ENCODE measurements at places on chromosomes 2 and 18. TPM values are rescaled to one million over a fixed set of nuclear protein-coding genes. Genes with fewer than 3 reads are reported as not detected.
A peak's percentile ranks its signal among the peaks of the same experiment; 100 is the strongest.

DNA sequence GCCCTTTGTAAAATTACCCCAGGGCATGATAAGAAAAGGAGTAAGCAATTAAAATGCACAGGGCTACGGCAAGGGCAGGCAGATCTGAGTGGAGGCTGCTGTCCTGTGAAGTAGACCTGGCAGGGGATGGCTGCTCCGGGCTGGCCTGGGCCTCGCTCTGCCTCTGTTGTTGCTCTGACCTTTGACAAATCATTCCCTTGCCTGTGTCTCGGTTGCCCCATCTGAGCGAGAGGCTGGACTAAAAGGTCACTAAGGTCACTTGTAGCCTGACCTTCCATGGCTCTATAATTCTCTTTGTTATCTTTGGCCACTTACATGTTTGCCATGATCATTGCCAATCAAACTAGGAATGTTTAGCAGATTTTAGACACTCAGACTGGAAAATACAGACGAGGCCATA is 118.1 kb downstream of the KLHL29 start:
- no peak for DNase-seq

SPIRE1 gene
- total RNA-seq: 2.3 TPM

GPATCH11 gene
- 26.8 TPM for total RNA-seq

AGBL5 gene
- total RNA-seq: 21.6 TPM

KIAA2012 gene
- not detected for total RNA-seq

DNA sequence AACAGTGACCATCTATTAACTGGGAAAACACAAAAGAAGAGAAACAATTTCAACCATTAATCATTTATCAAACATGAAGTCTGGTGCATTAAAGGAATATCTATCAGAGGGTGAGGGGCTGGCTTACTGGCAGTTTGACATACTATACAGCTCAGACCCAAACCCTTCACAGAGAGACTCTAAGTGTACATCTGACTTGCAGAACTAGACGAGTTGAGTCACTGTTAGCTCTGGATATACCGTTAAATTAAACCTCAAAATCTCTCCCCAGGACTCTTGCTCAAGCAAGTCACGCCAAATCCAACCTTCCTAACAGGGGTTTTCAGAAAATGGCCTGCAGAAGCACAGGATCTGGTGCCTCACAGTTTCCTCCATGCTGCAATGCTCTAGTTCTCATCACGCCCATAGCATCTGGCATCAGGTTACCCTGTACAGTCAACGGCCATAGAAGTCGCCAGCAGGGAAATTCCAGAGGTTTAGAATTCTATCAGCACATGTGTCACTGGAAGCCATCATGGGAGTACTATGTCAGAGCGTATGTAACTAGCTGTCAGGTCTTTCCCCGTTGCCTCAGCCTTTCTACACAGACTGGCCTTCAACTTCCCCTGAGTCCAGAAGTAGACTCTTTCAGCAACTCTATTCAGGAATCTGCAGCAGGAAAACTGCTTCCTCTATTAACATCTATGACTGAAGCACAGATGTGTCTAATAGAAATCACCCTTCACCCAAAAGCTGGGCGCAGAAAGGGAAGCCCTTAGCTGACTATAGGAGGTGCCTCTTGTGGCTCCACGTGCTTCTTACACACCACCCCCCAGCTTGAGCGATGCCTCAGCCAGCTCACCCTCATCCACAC is 9.3 kb downstream of the TGOLN2 start:
- DNase-seq: no peak

HOXD8 gene
- not detected for total RNA-seq

DNA sequence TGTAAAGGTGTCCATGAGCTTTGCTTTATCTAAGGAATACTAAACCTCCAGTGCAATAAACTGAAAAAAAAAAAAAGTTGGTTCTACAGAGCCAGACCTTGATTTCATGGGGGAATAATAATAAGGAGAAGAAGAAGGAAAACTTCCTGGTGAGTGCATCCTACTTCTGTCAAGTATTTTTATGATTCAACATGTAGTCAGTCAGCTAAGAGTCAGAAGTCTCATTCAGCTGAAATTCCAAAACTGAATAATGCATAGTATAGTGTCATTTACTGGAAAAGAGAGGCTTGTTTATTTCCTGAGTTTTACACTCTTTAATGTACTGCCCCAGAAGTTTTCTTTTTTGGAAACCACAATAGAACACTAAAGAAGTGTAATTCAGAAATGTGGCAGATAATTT is 77.8 kb upstream of the TACR1 start:
- DNase-seq: no peak

- DNase-seq: no peak
Observed at GRCh38 chr2:218003281-218003944, 618 bp upstream of the TNS1 start.

DNA sequence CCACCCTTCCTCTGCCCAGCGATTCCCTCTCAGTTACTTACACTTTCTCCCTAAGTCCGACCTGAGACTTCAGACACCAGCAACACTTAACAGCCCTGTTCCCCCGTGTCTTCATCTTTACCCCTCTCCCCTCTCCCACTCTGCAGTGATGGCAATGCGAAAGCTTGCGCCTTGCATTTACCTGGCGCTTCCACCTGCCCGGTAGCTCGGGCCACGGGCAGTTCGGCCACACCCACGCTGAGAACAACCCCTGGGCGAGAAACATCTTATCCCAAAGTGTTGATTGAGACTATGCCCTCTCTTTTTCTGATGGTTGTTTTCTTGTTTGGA is 558 bp downstream of the DNAJC10 start:
- DNase-seq: peak; percentile 21

DNA sequence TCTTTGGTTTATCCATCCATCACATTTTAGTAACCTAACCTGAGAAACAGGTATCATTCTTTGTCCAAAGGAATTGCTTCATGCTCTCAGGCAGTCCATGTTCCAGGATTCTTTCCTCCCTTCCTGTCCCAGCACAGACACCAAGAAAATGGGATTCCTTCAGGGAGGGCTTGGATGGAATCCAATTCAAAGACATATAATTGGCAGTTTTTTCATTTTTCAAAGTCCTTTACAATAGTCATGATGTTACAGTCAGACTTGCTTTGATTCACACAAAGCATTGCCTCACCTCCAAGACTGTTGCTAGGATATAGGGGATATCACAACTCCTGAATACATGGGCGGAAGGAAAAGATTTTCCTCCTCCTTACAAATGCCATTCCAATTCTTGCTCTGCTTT is 241.4 kb upstream of the ACVR2A start:
- DNase-seq: no peak

DNA sequence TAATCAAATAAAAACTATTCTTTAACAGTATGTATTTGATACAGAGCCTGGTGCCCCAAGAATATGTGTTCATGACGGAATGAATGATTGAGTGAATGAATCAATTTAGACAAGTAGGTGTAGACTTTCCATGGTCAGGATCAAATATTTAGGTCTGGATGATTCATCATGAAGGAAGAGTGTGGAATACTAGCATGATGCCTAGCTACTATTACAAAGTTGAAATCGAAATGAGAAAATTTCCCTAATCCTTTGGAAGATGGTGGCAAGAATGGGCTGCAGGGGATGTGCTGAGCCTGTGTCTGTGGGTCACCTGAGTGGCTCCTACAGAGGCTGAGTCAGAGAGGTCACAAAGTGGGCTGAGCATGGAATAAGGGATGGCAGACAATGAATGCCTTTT is 3.1 kb upstream of the MALT1 start:
- DNase-seq: no peak

SP9 gene
- total RNA-seq: not detected

DNA sequence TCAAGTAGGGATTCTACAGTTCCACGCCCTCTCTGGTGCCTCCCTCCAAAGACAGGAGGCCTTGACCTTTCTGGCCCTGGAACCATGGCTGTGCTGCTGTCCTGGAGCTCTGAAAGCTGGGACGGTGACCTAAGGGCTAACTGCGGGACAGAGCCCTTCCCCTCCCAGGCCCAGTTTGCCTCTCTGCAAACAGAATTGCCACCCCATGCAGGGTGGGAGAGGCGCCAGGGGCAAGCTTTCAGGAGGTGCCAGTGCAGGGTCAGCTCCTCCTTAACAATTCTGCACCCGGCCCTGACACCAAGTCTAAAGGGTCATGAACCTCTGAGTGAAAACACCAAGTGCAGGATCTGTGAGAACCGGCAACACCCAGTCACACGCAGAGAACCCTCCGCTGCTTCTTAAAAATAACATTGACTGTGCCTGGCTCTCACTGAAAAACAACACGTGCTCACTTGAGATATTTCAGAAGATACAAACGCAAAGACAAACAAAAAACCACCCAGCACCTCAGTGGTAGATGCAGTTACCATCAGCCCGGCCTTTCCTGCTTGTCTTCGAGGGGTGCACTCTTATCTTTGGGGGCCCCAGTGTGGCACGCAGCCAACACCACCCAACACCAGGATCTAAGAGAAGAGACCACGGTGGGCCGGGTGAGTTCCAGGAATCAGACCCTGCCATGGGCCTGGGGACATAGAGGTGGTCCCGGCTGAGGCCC is 1.1 kb upstream of the SNED1 start:
- DNase-seq: peak; percentile 44

DNA sequence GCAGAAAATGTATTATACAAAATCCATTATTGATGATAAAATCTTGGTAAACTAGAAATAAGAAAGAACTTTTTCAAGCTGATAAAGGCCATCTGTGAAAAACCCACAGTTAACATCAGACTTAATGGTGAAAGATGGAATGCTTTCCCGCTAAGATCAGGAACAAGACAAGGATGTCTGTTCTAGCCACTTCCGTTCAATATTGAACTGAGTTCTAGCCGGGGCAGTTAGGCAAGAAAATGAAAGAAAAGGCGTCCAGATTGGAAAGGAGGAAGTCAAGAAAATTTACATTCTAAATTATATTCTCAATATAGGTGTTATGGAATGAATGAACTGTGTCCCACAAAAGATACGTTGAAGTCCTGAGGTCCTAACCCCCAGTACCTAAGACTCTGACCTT is 39.1 kb upstream of the DTNB start:
- DNase-seq: no peak

DNA sequence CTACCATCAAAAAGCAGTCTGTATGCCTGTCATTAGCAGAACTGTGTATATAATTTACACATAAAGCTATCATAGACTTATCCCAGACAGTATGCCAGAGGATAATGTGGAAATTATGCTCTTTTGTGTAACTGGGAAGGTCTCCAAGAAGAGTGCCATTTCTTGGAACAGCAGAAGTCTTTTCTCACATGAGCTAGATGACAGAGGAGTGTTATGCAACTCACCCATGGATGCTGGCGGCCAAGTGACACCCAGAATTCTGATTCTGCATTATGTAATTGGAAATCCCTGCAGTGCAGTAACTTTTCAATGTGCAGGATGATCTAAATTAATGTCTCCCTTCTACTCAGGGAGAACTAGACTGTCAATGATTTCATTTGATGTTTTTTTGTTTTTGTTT is 160.0 kb downstream of the UBE2E3 start:
- DNase-seq: no peak

DNA sequence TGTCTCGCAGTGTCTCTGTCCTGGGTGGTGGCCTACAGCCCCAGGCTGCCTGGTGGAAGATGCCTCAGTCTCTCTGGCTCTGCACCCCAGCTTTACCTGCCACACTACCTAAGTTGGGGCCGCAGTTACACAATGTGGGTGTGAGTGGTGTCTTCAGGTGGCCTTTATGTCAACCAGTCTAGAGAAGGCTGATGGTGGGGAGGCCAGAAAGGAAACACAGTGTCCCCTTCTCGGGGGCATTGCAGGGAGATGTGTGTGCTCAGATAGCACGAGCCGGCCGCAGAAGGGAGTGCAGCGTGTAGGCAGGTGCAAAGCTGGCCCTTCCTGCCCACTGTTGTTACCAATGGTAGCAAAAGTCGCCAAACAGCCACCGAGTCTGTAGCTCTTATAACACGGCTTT is 216.1 kb downstream of the SH3RF3 start:
- DNase-seq: no peak

CCDC138 gene
- total RNA-seq: 16.0 TPM

CROCC2 gene
- not detected for total RNA-seq

INO80B gene
- 50.3 TPM for total RNA-seq

GRCh38 chr2:203583701-203584100 is 48.6 kb upstream of the RAPH1 start:
- DNase-seq: no peak

DNA sequence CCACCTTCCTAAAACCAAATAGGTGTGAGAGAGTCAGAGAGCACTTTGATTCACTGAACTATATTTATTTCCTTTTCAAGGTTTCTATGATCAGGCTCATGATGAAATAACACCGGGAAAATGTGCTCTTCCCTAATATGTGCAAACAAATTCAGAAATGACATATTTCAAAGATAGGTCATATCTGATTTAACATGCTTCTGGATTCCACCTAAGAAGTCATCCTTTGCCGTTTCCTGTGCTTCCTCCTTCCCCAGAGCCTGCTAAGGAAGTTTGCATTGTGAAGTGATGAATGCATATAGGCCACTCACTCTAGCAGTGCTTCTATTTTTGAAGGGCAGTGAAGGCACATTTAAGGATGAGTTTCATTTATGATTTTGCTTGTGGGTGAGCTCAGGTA is 327.6 kb downstream of the TDRD15 start:
- no peak for DNase-seq

WNT6 gene
- total RNA-seq: not detected

- no peak for DNase-seq
Observed at GRCh38 chr2:111028720-111029119, 92.0 kb upstream of the BCL2L11 start.

DNA sequence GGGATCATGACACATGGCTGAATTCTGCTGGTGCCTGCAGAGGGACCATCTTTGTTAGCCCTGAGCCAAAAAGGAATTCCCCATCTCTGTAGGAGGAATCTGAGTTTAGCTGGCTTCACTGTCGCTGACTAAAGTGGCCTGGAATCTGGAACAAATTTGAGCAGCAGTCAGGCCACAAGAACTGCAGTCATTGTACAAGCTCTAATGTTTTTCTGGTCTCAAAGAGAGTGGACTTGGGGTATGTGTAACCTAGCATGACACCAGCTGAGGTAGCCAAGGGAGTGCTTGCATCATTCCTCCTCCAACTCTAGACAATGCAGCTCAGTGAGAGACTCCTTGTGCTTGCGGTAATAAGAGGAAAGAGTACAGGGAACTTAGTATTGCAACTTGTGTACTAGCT is 539.1 kb upstream of the LRRTM4 start:
- no peak for DNase-seq
